SK-N-SH (cell line): ENCODE measurements at places on chromosomes 4 and X.
A peak's percentile ranks its signal among the peaks of the same experiment; 100 is the strongest.

- H3K27me3 ChIP-seq, result no peaks in the 10 kb centered on the region
- H3K4me1 ChIP-seq, result no peaks in the 10 kb centered on the region
- peak; percentile 40 for DNase-seq
- H3K36me3 ChIP-seq, result no peaks in the 10 kb centered on the region
- no peak overlapping the region for H3K4me3 ChIP-seq
- H3K27ac ChIP-seq, result no peak overlapping the region
Measured at GRCh38 chr4:189802884-189803283, 137.8 kb upstream of the FRG1 start.

- no peaks in the 10 kb centered on the region for H3K36me3 ChIP-seq
- no peak overlapping the region for H3K4me3 ChIP-seq
- no peaks in the 10 kb centered on the region for H3K27me3 ChIP-seq
- peak overlapping the region; percentile 91 for H3K27ac ChIP-seq
- DNase-seq, result no peak
Measured at GRCh38 chr4:6190486-6190885, 9.9 kb downstream of the JAKMIP1 start.

DNA sequence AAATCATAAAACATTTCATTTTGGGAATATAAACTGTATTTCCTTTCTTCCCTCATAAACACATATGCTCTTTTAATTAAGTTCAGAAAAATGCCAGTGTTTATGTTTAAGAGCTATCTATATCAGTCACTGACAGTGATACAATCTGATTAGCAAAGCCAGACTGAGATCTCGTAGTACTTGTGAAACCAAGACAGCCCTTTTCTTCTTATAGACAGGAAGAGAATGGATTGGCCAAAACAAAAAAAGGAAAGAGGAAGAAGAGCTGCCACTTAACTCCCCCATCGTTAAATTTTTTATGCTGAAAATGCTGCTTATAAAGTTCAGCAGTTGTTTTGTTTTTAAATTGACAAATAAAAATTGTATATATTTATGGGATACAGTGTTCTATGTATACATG lies 87.4 kb downstream of the PLAC1 start:
- no peaks in the 10 kb centered on the region for H3K36me3 ChIP-seq
- DNase-seq, result no peak
- no peak overlapping the region for H3K4me3 ChIP-seq
- no peaks in the 10 kb centered on the region for H3K27me3 ChIP-seq
- peak overlapping the region; percentile 82; the same call in 1 of the 2 replicates for H3K27ac ChIP-seq

- peaks cover 6% of the 10 kb centered on the region for H3K4me1 ChIP-seq
- H3K4me3 ChIP-seq, result no peak overlapping the region
- no peak for DNase-seq
- H3K36me3 ChIP-seq, result no peaks in the 10 kb centered on the region
Measured at GRCh38 chrX:134688839-134689238, 30.6 kb upstream of the PLAC1 start.

DNA sequence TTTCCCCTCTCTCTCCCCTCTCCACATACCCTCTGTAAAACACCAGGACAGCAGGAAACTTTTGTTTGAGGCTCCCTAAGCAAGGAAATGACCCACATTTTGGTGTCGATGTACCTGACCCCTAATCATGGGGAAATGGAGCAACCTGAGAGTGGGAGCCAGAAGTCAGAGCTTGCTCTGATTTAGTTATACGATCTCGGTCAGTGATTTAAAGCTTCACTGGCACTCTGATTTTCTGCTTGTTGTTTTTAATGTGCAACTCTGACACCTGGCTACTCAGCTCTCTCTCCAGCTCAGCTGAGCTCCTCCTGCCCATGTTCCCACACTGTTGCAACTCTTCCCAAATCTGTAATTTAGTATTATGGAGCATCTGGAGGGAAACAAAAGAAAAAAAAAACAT lies 408.6 kb downstream of the ADAM29 start:
- no peak overlapping the region for H3K4me3 ChIP-seq
- no peak overlapping the region for H3K27ac ChIP-seq
- no peak for DNase-seq

DNA sequence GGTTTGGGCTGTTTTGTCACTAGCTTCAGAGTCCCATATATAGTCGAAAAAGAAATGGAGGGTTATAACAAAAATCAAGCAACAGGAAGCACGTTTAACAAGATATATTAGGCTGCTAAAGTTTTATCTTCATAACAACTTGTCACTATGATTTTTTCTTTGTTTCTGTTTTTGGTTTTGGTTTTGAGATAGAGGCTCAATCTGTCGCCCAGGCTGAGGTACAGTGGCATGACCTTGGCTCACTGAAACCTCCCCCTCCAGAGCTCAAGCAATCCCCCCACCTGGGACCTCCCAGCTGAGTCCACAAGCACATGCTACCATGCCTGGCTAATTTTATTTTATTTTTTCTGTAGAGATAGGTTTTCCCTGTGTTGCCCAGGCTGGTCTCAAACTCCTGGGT lies 2664.4 kb downstream of the ARAP2 start:
- H3K27ac ChIP-seq, result no peak overlapping the region
- no peaks in the 10 kb centered on the region for H3K27me3 ChIP-seq
- H3K36me3 ChIP-seq, result no peaks in the 10 kb centered on the region
- no peaks in the 10 kb centered on the region for H3K4me1 ChIP-seq
- DNase-seq, result no peak

- no peak overlapping the region for H3K27ac ChIP-seq
- H3K4me3 ChIP-seq, result no peak overlapping the region
- no peak for DNase-seq
- no peaks in the 10 kb centered on the region for H3K4me1 ChIP-seq
- H3K27me3 ChIP-seq, result no peaks in the 10 kb centered on the region
Measured at GRCh38 chrX:22059775-22060174, 27.6 kb downstream of the PHEX start.

GRCh38 chr4:163071308-163071707 lies 95.4 kb downstream of the NAF1 start:
- no peak overlapping the region for H3K27ac ChIP-seq
- no peaks in the 10 kb centered on the region for H3K27me3 ChIP-seq
- H3K4me3 ChIP-seq, result no peak overlapping the region
- no peaks in the 10 kb centered on the region for H3K4me1 ChIP-seq

- H3K36me3 ChIP-seq, result no peaks in the 10 kb centered on the region
- no peaks in the 10 kb centered on the region for H3K27me3 ChIP-seq
- no peak overlapping the region for H3K27ac ChIP-seq
- no peak overlapping the region for H3K4me3 ChIP-seq
- no peak for DNase-seq
Measured at GRCh38 chrX:74063426-74064155, 240.4 kb upstream of the ZCCHC13 start.

- no peak for DNase-seq
- no peaks in the 10 kb centered on the region for H3K4me1 ChIP-seq
- H3K36me3 ChIP-seq, result no peaks in the 10 kb centered on the region
- H3K27ac ChIP-seq, result no peak overlapping the region
- H3K27me3 ChIP-seq, result no peaks in the 10 kb centered on the region
- H3K4me3 ChIP-seq, result no peak overlapping the region
Measured at GRCh38 chrX:74085642-74086236, 218.2 kb upstream of the ZCCHC13 start.

DNA sequence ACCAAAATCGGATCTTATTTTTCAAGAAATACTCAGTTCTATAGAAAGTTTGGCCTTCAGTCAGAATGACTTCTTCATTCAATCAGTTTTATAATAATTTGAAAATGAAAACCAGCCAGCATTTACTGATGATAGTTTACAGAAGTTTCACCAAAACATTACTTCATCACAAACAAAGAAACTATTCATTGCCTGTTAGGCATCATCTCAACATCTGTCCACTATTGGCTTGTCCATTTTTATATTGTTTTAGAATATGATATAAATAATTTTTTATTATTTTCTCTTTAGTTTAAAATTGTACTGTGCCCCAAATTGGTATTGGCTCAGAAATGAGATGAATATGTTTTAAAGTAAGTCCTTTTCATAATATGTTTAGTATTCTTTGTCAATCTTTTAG lies 38.4 kb downstream of the FAT4 start:
- no peak overlapping the region; the same call in 1 of the 2 replicates for H3K27ac ChIP-seq
- H3K36me3 ChIP-seq, result no peaks in the 10 kb centered on the region
- no peaks in the 10 kb centered on the region for H3K27me3 ChIP-seq
- no peaks in the 10 kb centered on the region; the same call in 1 of the 2 replicates for H3K4me1 ChIP-seq
- no peak for DNase-seq

DNA sequence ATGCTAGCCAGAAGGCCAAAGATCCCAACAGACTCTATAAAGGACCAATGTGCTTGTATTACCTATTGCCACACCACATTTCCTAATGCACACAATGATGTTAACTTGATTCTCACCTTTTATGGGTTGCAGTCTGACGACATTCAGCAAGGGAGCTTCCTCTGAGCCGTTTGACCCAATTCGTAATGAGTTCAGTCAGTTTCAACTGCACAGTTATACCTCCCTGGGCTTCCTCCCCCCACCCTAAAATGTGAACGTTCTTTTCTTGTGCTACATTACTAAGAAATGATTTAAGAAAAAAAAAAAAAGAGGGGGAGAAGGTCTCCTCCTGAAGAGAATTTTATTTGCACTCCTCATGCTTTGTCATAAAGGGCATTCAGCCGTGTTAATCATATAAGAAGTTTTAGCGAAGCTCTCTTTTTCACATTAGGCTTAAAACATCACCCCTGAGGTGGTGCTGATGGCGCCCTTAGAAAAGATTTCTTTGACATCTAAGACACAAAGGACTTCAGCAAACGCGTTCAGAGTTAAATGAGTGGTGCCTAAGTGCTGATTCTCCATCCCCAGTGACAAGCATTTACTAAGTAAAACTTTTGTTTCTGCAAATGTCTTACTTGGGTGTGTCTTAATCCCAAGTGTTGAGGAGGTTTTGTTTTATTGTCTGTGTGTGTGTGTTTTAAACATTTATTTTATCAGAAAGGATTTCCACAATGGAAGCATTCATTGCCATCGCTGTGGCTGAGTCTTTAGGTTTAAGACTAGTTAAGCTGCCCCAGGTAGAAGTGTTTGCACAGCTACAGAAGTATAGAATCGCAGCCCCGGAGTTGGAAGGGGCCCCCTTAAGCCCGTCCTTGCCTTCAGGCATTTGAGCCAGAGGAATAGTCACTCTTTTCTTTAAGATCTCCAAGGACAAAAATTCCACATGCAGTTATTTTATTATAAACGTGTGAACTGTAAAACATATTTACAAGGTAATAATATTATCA lies 15.2 kb upstream of the GPC3 start:
- H3K4me1 ChIP-seq, result no peaks in the 10 kb centered on the region
- DNase-seq, result no peak
- H3K36me3 ChIP-seq, result no peaks in the 10 kb centered on the region
- no peaks in the 10 kb centered on the region; the same call in 1 of the 2 replicates for H3K27me3 ChIP-seq

GRCh38 chrX:2955281-2955680 lies 26.1 kb upstream of the ARSD start:
- no peak for DNase-seq
- H3K36me3 ChIP-seq, result no peaks in the 10 kb centered on the region
- H3K4me3 ChIP-seq, result no peak overlapping the region
- no peaks in the 10 kb centered on the region for H3K4me1 ChIP-seq

GRCh38 chrX:39728852-39729598 lies 368.7 kb downstream of the BCOR start:
- H3K4me1 ChIP-seq, result peaks cover 59% of the 10 kb centered on the region
- H3K27me3 ChIP-seq, result peaks cover 10% of the 10 kb centered on the region; the same call in 1 of the 2 replicates
- DNase-seq, result no peak
- H3K27ac ChIP-seq, result peak overlapping the region; percentile 20; the same call in 1 of the 2 replicates
- H3K36me3 ChIP-seq, result no peaks in the 10 kb centered on the region

- no peak overlapping the region for H3K4me3 ChIP-seq
- H3K4me1 ChIP-seq, result peaks cover 8% of the 10 kb centered on the region; the same call in 1 of the 2 replicates
- no peak for DNase-seq
- no peaks in the 10 kb centered on the region for H3K27me3 ChIP-seq
Measured at GRCh38 chr4:173436149-173436579, 37.2 kb upstream of the SCRG1 start.

DNA sequence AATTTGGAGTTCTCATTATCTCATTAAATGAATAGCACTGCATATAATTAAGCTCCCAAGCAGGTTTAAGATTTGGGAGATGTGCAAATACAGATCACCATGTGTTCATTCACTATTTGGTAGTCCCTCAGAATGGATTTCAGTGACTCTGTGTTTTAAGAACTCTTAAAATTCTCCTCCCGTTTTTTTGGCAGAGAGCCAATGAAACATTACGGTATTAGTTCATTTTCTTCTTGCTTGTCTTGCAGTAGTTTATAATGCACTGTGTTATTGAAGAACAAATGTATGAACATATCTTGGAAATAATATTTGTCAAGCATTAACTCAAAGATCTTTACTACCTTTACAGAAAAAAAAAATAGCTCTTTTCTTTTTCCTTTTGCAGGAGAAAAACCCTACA lies 32.7 kb downstream of the KLF3 start:
- H3K27ac ChIP-seq, result no peak overlapping the region
- H3K4me1 ChIP-seq, result no peaks in the 10 kb centered on the region
- peaks cover 72% of the 10 kb centered on the region for H3K36me3 ChIP-seq

- H3K36me3 ChIP-seq, result no peaks in the 10 kb centered on the region
- no peak for DNase-seq
- no peaks in the 10 kb centered on the region for H3K27me3 ChIP-seq
Measured at GRCh38 chr4:153137159-153137558, 67.1 kb upstream of the TRIM2 start.
